ENCODE measurements at places on chromosomes 13 and 19.

DNA sequence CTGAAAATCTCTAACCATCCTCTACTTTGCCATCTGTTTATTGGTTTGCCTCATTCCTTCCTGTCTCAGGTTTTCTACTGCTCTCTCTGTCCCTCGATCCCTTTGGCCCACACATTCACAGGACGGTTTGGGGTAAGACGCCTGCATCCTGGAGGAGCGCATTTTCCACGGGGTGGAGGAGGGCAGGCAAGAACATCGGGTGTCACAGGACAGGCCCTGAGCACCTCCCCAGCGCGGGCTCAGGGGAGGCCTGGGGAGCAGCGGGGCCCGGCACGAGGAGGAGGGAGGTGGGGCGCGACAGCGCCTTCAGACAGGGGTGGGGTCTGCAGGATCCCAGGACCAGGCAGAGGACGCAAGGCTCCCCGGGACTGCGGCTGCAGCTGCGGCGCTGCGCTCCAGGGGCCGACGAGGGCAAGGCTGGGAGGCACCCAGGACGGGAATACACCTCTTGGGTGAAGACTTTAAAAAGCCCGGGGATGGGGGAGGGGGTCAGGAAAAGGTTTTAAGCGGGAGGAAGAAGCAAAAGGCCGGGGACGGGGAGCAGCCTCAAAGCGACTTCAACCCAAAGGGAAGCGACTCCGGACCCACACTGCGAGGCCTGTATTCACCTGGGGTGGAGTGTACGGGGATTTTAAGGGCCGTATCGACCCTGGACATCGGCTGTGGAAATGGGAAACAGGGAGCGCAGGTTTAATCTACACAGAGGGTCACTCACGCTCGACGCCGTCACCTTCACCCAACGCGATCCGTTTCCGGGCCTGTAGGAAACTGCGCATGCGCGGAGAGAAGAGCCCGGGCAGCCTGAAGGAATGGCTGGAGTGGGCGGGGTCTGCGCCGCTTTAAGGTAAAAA lies at the start of gene ZNF415:
Gene ZNF415, minus strand, starts transcription at position 770 of the 851 bp plus-strand sequence. CDS start 10,234 bp downstream, outside the sequence.
- peak; percentile 88 for DNase-seq

GRCh38 chr13:40130871-40131636 lies 475.6 kb downstream of the COG6 start:
- DNase-seq: no peak

- DNase-seq: peak; percentile 77
Measured at GRCh38 chr13:44237881-44238421, 135.7 kb upstream of the SERP2 start.

DNA sequence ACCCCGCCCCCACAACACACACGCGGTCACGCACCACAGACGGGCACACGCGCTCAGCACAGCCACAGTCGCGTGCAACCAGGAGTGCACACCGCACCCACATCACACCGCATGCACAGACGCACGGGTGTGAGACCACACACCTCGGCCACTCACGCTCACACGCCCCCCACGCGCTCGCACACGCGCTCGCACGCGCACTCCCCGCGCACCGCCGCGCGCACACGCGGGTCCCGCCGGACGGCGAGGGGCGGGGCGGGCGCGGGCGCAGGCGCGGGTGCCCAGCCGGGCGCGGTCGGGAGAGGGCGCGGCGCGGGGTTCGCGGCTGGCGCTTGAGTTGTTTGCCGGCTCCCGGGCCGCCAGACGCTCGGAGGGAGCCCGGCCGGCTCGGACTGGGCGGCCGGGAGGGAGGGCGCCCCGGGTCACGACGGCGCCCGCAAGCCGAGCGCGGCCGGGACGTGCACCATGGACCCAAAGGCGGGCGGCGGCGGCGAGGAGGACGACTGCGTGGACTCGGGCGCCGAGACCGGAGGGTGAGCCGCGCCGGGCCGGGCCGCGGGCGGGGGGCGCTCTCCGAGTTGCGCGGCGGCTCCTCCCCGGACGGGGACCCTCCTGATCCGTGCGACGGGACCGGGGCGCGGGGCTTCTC lies at the start of gene FAM124A:
Gene FAM124A, plus strand, starts transcription at position 362 of the 649 bp plus-strand sequence. Its CDS starts 104 bp downstream, at position 466.
- no peak for DNase-seq

- no peak for DNase-seq
Measured at GRCh38 chr13:113553511-113554332, 30.8 kb upstream of the TFDP1 start.
